ENCODE measurements at places on chromosomes 12 and 14.

DNA sequence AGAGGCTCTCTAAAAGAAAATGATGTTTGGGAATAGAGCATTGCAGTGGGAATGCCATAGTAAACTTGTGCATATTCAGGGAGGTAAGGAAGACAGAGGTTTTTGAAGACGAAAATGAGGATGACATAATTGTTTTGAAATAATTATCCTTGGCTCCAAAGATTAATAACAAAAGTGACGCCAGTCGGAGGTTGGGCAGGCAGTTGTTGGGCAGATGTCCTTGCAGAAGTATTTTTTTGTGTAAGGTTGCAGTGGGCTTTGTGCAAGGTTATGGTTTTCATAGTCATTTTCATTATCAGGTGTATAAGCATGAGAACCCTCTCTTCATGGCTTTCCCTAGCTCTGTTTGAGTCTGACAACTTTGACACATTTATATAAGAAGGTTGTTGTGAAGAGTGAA lies 35.3 kb downstream of the METAP2 start:
- no peak for DNase-seq

- DNase-seq = no peak
Measured at GRCh38 chr14:99462210-99462609, 18.4 kb downstream of the SETD3 start.

GRCh38 chr12:56880125-56880992 lies 53.8 kb downstream of the SDR9C7 start:
- no peak for DNase-seq

GRCh38 chr14:23219075-23219474 lies 18.7 kb upstream of the RNF212B start:
- DNase-seq = no peak

DNA sequence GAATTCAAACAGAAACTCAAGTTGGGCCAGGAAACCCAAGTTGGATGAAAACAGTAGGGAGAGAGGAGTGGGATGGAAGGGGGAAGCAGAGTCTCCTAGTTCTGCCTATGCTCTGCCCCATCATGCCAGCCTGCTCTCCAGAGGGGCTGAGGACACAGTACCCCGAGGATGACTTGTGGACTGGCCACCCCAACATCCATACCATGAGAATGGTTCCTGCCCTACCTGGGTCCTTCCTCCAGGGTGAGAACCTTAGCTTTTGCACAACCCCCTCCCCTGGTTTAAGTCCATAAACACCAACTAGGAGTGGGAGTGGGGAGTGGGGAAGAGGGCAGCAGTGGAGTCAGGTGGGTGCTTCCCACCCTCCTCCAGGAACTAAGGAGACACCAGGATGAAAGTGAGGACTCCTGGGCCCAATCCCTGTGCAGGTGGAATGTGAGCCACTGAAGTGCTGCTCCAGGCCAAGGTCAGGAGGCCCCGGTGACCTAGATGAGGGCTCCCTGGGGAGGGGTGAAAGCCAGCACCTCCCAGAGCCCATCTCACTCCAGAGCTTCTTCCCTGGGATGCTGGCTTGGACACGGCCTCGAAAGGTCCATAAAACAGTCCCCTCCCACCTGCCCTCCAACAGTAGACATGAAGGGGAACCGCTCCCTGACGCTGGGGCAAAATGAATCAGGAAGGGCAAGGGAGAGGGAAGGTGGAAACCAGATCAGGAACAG lies 6.6 kb downstream of the ZNF385A start:
- no peak for DNase-seq

Measured in CD4-positive, alpha-beta T cell treated with Interferon alpha-2 for 1 hour (primary cell).